Activated CD4-positive, alpha-beta T cell treated with anti-CD3 and anti-CD28 coated beads, Interleukin-2, amount 50 U/mL, for 4 hours (primary cell): ENCODE measurements at places on chromosomes 12 and 14.

- no peak for DNase-seq
These were observed 277.9 kb downstream of the IPO8 start for GRCh38 chr12:30417697-30418231.

GRCh38 chr14:39107591-39107996 lies 4.6 kb upstream of the SEC23A start:
- DNase-seq: no peak

DNA sequence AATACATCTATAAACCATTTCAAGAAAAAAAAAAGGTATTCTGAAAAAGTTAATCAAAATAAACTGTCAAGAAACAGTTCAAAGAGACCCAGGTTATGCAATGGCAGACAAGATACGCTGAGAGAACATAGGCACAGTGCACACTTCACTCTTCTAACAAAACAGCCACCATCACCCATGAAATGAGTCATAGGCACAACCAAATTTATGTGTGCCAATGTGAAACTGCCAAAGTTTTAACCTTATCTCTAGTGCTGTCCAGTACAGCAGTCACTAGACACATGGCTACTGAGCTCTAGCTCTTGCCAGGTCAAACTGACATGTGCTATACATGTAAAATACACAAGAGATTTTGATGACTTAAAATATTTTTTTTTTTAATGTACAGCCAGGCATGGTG lies 1.4 kb downstream of the CEP128 start:
- DNase-seq: no peak

GRCh38 chr14:90383731-90384542 lies 12.9 kb upstream of the CALM1 start:
- DNase-seq: peak; percentile 41

DNA sequence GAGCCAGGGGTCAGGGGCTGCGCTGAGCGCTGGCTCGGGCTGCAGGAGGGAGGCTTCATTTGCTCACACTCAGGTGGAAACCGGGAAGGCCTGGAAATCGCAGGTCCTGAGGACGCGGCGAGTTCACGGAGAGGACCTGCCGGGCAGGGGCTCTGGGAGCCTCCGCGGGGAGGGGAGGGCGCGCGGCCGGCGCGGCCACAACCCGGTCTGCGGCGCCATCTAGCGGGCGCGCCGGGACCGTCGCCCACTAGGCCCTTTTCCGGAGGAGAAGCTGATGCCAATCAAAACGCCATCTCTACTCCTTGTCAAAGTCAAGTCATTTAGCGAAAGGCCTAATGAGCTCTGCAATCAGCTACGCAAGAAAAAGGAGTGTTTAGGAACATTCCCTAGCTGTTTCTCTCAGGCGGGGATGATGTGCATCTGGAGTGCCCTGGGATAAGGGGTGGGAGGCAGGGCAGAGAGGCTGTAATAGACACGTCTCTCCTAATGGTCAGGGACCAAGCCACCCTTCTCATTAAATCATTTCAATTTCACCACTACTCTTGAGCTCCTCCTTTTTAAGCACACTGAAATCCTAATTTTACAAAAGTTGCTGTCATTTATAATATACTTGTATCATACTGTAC lies 885.8 kb upstream of the TMEM132C start:
- DNase-seq: no peak

- no peak for DNase-seq
These were observed 223.9 kb upstream of the DAAM1 start for GRCh38 chr14:58964598-58964928.

GRCh38 chr14:101195309-101195901 lies 291.9 kb upstream of the RTL1 start:
- DNase-seq: no peak

DNA sequence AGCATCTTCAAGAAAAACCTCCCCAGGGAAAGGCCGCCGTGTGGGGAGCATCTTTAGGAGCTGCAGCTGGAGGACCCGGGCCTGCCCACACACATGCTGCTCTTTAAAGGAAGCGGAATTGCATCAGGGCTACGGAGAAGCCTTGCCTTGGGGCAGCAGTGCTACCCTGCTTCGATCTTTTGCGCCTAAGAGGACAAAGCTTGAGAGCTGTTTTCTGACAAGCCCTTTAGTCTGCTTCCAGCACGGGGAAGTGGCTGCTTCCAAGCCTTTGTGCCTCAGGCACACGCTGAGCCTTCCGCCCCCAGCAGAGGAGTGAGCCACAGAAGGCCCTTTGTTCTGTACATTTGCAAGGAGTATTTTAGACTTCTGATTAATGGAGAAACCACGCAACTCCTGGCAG lies 31.5 kb downstream of the COA8 start:
- no peak for DNase-seq

GRCh38 chr12:50082644-50083043 lies 2.5 kb upstream of the SMARCD1 start:
- DNase-seq: no peak

DNA sequence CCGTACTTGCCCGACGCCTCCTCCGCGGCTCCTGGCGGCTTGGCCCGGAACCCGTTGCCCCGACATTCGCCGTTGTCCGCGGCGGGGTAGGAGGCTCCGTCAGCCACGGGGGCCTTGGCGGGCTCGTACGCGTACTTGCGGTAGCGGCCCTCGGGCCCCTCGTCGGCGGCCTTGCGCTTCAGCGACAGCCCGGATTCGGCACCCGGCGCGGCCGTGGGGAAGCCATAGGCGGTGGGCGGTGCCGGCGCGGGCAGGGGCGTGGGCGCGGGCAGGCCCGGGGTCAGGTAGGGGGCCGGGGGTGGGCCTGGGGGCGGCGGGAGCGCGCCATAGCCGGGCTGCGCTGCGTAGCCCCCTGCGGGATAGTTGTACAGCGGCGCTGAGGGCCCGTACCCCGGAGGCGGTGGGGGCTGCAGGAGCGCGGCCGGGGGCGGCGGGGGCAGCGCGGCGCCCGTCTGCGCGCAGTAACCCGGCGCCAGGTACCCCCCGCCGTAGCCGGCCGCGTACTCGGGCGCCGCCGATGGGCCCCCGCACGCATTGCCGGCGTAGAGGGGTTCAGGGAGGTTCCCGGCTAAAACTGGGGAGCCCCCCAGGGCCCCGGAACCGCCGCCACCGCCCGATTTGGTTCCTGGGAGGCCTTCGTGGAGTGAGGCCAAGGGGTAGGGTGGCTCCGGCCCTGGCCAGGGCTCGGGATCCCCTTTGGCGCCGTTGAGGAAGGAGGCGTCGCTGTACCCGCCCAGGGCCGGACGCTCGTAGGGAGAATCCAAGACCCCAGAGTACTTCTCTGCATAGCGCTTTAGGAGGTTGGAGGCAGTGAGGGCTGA lies 26.9 kb downstream of the FIGNL2 start:
- peak; percentile 18 for DNase-seq

GRCh38 chr12:56546680-56547079 lies 25.1 kb downstream of the RBMS2 start:
- no peak for DNase-seq

DNA sequence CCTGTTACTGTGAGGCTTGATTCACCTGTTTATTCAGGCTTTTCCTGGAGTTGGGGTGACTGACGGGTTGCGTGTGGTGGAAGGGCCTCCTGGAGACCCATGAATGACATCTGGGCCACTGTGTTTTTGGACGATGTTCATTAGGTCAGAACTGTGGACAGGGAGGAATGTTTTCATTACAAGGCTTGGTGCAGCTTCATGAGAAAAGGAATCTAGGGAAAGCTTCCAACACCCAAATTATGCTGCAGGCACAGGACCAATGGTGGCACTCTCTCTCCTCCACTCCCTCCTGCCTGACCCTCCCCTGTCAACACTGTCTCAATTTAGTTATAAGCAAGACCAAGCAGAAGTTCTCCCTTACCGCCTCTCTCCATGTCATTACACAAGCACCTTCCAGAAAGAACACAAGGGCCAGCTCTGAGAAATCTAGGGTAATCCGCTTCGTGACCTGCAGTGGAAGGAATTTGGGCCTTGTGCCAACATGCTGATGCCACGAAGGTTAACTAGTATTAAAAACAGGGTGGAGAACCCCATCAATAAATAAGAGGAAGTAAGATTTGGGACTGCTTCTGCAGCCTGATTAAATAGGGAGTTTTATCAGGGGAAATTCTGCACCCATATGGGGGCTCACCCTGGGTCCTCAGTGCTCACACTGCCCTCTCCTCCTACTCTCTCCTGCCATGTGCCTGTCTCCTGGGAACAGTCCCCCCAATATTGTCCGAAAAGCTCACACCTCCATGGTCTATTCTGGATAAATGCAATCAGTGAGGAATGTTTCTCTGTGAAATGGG lies 200.3 kb downstream of the KTN1 start:
- DNase-seq: no peak

DNA sequence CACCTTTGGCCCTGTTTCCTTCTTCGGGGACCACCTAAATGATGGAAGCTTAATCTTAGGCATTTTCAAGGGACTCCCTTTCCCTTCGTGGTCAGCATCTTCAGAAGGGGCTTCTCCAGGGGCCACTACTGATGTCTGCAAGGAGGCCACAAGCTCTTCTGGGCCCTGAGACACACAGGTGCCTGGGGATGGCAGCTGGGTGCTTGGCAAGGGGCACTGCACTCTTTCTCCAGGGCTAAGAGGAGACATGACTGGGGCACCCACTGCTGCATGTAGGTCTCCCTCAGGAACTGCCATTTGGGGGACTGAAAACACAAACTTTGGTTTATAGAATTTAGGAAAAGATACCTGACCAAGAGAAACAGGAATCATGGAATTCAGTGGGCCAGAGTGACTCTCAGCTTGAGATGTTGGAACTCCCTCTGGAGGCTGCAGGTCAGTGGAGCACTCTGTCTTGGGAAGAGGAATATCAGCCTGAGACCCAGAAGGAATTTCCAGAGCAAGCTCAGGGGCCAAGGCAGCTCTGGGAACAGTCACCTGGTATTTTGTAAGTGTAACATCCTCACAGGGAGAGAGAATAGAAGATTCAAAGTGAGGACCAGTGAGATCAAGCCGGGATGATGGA lies 16.0 kb downstream of the PLD4 start:
- DNase-seq: no peak

GRCh38 chr14:67285876-67286452 lies 44.7 kb downstream of the PALS1 start:
- DNase-seq: no peak

DNA sequence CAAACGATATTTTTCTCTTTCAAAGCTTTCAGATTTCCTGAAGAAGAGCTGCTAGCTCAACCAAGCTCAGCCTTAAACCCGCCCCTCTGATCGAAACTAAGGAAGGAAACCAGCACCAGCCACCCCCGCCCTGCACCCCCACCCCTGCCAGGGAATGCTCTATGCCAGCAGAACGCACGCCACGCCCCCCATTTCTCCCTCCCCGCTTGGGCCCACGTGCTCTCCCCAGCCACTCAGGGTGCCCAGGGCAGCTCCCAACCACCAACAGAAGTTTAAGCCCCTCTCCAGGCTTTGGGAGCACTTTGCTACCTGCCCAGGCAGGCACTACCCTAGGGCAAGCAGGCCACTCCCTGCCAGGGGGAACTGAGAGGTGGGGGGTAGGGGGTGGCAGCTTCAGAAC lies 18.8 kb upstream of the KRT78 start:
- DNase-seq: peak; percentile 41

DNA sequence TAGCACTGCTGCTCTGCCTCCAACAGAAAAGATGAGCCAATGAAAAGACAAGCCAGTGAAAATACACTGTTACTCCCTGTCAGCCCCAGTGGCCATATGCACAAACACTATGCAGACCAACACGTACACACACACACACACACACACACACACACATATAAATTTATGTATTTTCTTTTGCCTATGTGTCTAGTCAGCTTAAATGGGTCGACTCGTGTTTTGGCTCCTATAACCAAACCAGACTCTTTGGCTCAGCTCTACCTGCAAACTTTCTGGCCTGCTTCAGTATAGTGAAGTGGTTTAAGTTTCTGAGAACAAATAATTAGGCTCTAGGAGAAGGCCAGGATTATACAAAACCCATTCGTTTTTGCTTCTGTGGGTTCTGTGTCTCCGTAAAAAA lies 30.3 kb upstream of the PMCH start:
- no peak for DNase-seq

DNA sequence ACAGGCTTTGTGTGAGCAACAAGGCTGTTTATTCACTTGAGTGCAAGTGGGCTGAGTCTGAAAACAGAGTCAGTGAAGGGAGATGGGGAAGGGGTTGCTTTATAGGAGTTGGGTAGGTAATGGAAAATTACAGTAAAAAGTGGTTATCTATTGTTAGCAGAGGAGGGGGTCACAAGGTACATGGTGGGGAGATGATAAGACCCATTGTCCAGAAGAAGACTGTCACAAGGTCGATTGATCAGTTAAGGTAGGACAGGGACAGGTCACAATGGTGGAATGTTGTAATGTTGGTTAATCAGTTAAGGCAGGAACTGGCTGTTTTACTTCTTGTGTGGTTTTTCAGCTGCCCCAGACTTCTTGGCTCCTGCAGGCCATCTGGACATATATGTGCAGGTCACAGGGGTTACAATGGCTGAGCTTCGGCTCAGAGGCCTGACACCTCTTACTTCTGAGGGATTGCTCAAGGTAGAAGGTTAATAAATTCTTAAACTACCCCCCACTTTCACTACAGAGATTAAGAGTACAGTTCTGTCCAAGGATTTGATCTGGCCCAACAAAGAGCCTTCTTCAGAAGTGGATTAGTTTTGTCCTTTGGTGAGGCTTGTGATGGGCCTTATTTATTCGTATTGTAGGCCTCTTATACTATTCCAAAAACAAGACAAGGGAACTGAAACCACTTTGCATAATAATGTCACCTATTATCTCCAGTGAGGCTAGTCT lies 13.8 kb upstream of the DHRS4 start:
- DNase-seq: no peak

GRCh38 chr12:78118486-78118885 lies 287.8 kb downstream of the NAV3 start:
- DNase-seq: no peak

DNA sequence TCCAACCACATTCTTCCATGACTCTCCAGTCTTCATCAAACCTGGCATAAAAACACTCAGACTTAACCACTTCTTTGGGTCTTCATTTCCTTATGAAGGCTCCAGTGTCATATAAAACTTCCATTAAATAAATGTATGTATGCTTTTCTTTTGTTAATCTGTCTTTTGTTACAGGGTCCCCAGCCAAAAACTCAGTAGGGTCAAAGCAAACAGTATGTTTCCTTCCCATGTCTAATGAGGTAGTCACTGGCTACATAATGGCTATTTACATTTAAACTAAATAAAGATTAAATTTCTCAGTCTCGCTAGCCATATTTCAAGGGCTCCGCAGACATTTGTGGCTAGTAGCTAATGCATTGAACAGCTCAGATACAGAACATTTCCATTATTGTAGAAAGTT lies 40.1 kb upstream of the STAB2 start:
- no peak for DNase-seq

GRCh38 chr12:52032804-52033445 lies 18.3 kb upstream of the NR4A1 start:
- DNase-seq: peak; percentile 83

GRCh38 chr14:54040846-54041245 lies 84.2 kb upstream of the BMP4 start:
- no peak for DNase-seq

- DNase-seq: no peak
These were observed 211.1 kb downstream of the ALG10B start for GRCh38 chr12:38527631-38528030.

- no peak for DNase-seq
These were observed 42.7 kb downstream of the AEBP2 start for GRCh38 chr12:19482036-19482435.
